ENCODE measurements at places on chromosomes 13 and 19.

GRCh38 chr19:1064661-1065605, 2.0 kb upstream of the ARHGAP45 start:
- peak; percentile 33 for DNase-seq

GRCh38 chr19:39156326-39157230, 31.0 kb downstream of the PAK4 start:
- no peak for DNase-seq

GRCh38 chr13:97316390-97316789, 94.3 kb downstream of the MBNL2 start:
- DNase-seq, result no peak

DNA sequence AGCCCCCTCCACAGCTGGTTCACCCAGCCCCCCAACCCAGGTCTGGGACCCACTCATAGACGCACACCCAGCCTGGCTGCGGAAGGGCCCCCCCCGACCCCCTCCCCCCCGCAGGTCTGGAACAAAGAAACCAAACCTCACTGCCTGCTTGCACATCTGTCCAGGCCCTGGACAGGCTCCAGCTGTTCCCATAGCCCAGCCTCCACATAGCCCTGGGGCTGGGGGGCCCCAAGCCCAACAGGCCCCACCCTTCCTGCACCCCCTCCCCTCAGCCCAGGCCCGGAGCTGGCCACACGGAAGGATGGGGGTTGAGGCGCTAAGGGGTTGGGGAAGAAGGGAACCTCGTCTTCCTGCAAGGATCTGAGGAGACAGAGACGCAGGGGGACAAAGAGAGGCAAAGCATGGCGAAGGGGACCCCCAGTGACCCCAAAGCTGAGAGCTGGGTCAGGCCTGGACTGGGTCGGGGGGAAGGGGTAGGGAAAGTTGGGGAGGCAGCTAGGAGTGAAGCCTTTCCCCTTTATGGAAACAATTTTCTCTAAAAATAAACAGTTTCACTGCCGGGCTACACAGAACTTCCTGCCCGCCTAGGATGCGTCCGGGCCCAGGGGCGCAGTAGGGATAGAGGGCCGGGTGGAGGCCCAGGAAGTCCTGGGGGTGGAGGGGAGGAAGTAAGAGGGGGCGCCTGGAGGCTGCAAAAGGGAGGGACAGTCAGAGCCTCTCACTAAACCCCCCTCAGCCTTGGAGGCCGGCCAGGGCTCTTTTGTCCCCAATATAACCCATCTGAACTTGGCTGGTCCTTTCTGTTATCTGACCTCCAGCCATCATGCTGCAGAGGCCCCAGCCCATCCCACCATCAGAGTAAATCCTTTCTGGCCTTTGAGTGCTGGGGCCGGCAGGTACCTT, 2.4 kb downstream of the KANK2 start:
- DNase-seq, result no peak

- DNase-seq, result no peak
These were observed 204.7 kb downstream of the SHISA2 start for GRCh38 chr13:25847145-25847544.

- no peak for DNase-seq
These were observed 1670.6 kb upstream of the PCDH20 start for GRCh38 chr13:63086286-63086685.

GRCh38 chr19:28519952-28520861, 692.7 kb downstream of the UQCRFS1 start:
- DNase-seq, result peak; percentile 94

DNA sequence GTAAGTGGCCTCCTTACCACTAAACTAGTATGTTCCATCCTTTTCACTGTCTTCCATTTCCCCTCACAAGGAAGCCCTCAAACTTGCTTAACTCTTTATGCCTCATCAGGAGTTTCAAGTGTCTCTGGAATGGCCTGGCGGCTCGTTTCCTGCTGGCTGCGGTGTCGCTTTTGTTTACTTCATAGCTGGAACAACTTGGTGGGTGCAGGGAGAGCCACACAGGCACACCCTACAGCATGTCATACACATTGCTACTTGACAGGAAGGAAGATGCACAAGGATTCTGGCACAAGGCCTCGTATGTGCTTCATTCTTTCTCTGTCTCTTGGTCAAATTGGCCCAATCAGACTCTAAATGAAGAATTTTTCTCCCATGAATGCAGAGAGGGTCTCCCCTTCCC, 488.3 kb downstream of the FOXO1 start:
- DNase-seq, result no peak

- no peak for DNase-seq
These were observed 393.0 kb downstream of the LMO7 start for GRCh38 chr13:76029088-76029487.

GRCh38 chr13:37406031-37406430, 192.5 kb downstream of the POSTN start:
- DNase-seq, result no peak

GRCh38 chr13:113042456-113042855, 63.1 kb upstream of the F7 start:
- DNase-seq, result no peak

DNA sequence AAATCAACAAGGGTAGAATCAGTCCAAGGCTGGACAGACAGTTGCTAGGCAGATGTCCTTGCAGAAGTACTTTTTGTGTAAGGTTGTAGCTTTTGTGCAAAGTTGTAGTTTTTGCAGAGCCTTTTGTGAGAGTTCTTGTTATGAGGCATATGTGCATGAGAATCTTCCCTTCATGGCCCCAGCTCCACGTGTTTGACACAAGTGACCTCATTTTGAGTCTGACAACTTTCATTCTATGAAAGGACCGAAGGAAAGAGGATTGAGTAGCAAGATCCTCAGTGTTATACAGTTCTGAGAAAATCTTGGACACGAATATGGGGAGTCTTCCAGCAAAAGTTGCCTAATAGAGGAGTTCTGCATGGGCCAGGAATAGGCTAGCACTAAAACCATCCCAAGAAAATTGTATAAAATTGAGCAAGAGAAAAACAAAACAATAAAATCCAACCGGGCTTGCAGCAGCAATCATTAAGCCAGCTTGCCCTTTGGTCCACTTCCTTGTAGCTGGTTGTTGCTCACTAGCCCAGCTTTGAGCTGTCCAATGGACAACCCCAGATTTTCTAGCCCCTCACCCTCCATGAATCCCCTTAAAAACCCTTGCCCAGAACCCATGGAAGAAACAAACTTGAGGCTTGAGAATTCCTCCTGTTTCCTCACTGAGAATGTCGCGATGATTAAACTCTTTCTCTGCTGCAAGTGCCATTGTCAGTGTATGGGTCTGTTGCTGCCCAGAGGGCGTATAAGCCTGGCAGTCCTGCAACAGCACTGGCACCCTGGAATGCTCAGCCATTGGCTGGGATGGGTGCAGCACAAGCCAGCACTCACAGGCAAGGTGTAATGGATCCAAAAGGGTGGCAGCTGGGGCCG, 6.5 kb downstream of the EPSTI1 start:
- DNase-seq, result no peak

DNA sequence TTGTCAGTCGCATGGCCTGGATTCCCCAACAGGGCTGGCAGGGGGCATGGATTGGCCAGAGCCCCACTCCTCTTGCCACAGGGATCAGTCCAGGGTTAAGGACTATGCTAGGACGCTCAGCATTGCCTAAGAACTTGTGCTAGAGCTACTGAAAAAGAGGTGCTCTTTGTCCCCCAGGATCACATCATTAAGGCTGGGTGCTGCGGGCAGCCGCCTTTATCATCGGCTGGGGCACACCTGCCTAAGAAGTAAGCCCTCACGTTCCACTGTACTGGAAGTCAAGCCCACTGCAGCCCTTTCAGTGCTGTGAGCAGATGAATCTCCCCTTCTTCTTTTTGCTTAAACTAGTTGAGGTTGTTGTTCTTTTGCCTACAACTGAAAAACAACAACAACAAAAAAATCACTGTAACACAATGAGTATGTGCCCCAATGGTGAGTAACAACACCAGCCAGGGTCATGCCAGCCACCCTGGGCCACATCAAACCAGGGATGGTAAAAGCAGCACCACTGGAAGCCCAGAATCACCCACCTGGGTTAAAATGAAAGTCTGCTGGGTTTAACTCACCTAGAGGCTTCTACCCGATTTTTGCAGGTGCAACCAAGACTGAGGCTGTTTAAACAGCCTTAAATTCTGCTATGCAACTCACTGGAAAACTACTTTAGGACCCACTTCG, 20.6 kb downstream of the STK24 start:
- no peak for DNase-seq

GRCh38 chr19:3145909-3146676, 10.3 kb downstream of the GNA15 start:
- no peak for DNase-seq

DNA sequence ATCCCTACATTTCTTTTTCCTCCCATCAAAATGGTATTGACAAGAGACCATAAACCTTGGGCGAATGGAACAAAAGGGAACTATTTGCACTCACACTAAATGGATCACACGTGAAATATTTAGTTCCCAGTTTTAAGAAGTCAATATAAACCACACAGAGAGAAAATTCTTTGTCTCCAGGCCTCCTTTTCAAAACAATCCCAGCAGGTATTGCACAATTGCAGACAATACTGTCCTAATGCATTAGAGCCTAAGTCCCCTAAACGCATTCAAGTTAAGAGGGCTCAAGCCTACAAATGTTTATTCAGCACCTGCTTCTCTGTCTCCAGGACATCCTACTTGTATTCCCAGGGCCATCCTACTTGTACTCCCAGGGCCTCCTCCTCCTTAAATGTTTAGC, 1.3 kb upstream of the B3GLCT start:
- no peak for DNase-seq
